ENCODE measurements at places on chromosomes 16 and 17.
A peak's percentile ranks its signal among the peaks of the same experiment; 100 is the strongest.

DNA sequence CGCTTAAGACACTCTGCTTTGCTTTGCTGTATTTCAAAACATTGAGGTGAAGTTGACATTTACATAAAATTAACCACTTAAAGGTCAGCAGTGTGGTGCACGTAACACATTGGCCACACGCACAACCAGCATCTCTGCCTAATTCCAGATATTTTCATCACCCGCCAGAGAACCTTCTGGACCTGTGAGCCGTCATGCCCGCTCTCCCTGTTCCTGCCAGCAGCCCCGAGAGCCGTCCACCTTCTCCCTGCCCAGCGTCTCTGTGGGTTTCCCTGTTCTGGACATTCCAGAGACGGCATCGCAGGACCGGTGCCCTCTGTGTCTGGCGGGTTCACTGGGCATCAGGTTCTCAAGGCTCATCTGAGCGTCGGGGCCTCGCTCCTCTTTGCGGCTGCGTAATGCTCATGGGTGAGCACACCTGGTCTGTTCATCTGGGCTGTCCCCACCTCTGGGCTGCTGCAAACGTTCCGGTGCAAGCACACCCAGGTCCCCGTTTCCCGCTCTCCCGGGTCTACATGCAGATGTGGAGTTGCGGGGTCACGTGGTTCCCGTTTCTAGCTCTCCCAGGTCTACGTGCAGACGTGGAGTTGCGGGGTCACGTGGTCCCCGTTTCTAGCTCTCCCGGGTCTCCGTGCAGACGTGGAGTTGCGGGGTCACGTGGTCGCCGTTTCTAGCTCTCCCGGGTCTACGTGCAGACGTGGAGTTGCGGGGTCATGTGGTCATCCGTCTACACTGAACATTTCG is 48.1 kb upstream of the GNG13 start:
- no peak for DNase-seq

DNA sequence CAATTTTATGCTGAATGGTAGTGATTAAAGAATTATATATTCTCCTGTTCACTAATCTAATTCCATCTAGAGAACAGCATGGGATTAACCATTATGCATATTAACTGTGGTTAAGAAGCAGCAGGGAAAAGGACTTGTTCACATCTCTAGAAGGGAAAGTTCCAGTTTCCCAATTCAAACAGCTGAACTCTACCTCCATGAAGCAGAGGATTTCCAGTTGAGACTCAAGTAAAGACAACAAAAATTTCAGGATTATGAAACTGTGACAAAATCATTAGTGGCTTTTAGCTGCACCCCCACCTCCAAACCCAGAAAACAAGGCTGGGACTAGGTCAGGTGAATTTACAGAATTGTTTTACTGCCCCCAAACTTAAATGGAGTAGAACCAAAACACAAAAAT is 73.6 kb downstream of the USP32 start:
- DNase-seq, result no peak

GRCh38 chr17:53313746-53314145 is 509.0 kb upstream of the KIF2B start:
- DNase-seq, result no peak

- no peak for DNase-seq
Measured at GRCh38 chr16:68826652-68827051, 16.7 kb upstream of the TANGO6 start.

GRCh38 chr17:66552371-66552770 is 250.0 kb downstream of the PRKCA start:
- no peak for DNase-seq

- no peak for DNase-seq
Measured at GRCh38 chr17:63552211-63552610, 1.9 kb downstream of the DCAF7 start.

DNA sequence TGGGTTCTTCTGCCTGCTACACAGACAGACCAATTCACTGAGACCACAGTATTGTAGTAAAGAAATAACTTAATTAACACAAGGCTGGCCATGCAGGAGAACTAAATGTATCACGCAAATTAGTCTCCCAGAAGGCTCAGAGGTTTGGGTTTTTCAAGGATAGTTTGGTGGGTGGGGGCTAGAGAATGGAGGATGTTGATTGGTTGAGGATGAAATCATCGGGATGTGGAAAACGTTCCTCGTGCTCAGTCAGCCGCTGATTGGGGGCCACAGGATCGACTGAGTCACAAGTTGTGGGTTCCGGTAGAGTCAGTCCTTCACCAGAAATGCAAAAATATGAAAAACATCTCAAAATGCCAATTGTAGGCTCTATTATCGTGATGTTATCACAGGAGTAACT is 18.7 kb downstream of the RHOT1 start:
- DNase-seq, result no peak

DNA sequence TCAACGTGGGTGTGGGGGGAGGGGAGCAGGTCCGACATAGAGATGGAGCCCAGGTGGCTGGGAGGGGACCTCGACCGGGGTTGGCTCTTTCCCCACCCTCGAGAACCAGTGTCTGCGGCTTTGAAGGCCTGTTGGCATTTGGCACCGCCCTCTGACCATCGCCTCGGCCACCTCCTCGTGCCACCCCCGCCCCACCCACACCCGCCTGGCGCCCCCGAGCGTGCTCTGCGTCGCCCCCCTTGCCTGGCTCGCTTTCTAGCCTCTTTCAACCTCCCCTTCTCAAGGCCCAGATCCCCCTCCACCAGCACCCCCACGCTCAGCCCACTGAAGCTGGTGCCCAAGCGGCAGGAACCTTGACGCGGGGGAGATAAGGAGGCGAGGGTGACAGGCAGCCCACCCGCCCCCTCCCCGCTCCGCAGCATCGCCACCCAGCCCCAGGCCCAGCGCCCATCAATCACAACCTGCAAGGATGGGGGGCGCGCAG is 619 bp downstream of the CACNB1 start:
- DNase-seq, result peak; percentile 42
